Activated CD4-positive, alpha-beta T cell treated with anti-CD3 and anti-CD28 coated beads for 24 hours (primary cell): ENCODE measurements at places on chromosomes 16 and 17.
A peak's percentile ranks its signal among the peaks of the same experiment; 100 is the strongest.

DNA sequence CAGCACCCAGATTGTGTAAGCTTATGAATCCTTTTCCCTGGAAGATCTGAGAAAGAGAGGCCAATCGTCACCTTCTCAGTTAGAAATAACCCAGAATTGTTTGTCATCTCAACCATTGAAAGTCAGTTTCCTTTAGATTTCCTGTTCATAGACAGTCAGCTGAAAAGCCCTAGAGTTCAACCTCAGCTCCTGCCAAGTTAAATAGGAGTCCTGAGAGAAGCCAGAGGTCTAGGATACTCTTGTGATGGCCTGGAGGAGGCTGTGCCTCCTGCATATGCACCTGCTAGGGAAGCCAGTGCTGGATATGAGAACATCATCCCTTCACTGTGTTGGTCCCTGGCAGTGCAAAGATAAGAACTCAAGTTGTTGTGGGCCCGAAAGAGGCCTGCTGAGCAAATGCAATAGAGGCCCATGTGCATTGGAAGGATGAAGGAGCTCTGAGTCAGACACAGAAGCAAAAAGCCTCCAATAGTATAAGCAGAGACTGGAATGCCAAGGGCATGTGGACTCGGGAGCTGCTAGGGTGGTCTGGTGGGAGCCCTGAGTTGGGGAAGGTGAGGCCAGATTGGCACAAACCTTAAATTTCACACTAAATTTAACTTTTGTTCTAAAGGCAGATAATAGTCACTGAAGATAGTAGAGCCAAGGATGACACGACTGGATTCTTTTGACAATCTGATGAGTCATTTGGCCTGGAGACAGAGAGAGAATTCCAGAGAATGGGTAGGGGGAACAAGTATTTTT, 520.9 kb upstream of the CDH5 start:
- no peak for DNase-seq

- DNase-seq = no peak
Measured at GRCh38 chr17:72090108-72090507, 30.7 kb upstream of the SOX9 start.

DNA sequence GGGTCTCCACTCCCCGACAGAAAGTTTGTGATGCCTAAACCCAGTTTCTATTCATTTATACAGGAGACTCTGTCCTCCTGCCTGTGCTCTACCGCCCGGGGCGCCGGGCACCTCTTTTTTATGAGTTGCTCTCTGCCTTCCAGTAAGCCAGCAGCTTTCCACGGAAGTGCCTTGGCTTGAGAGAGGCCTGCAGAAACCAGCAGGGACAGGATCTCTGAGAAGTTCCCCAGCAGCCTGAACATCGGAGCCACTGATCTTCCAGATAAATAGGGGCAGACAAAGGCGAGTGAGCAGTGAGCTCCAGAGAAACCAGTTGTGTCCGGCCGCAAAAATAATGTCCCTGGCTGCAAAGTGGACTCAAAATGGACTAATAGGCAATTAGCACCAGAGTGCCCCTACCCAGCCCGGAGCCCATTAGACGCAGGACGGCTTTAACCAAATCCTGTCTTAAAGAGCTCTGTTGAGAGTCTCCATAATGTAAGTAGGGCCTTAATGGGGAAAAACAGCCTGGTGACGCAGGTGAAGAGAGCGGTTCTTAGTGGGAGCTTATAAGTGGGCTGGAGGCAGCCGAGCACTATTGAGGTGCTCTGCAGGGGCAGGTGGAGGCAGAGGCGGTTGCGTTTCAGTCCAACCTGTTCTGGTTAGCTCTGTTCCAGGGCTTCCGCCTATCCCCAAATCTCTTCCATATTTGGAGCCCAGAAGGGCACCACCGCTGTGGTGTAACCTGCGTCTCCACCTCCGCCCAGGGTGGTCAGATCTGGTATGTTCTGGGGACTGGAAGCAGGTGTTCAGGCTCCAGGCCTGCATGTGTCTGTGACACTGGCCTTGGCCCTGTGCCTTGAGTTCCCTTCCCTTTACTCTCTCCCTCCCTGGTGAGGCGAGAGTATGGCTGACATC, 74.1 kb downstream of the NT5M start:
- DNase-seq = no peak

GRCh38 chr17:50026837-50027171, 29.1 kb upstream of the ITGA3 start:
- DNase-seq = peak; percentile 76

DNA sequence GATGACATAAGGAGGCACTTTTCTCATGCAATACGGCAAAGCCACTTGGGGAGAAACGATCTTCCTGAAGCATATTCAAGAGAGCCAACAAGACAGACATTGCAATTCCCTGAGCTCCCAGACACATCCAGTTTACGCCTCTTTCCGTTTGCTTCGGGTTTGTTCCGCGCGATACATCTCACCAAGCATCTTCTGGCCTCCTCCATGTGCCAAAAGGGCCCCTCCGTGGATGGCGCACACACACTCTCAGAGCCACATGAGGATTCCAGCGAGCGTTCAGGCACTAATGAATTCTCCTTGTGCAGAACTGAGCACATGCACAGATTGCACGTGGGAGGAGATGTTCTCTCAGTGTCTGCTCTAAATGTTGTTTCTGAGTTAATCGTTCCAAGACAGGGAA, 146.7 kb upstream of the SHISA6 start:
- DNase-seq = no peak

DNA sequence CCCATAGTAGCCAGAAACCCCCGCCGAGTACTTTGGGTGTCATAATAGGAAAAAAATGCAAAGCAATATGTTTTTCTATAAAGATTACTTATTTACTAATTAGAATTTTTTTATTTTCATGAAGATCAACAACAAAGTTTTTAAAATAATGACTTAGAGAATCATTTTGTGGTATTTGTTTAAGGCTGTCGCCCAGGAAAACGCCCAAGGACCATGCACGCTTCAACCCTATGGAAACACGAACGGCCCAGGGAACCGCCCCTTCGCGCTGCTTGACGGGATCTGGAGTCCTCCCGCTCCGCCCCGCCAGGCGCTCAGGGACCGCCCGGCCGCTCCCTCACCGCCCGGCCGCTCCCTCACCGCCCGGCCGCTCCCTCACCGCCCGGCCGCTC, 408 bp upstream of the KPNA2 start:
- peak; percentile 88 for DNase-seq

DNA sequence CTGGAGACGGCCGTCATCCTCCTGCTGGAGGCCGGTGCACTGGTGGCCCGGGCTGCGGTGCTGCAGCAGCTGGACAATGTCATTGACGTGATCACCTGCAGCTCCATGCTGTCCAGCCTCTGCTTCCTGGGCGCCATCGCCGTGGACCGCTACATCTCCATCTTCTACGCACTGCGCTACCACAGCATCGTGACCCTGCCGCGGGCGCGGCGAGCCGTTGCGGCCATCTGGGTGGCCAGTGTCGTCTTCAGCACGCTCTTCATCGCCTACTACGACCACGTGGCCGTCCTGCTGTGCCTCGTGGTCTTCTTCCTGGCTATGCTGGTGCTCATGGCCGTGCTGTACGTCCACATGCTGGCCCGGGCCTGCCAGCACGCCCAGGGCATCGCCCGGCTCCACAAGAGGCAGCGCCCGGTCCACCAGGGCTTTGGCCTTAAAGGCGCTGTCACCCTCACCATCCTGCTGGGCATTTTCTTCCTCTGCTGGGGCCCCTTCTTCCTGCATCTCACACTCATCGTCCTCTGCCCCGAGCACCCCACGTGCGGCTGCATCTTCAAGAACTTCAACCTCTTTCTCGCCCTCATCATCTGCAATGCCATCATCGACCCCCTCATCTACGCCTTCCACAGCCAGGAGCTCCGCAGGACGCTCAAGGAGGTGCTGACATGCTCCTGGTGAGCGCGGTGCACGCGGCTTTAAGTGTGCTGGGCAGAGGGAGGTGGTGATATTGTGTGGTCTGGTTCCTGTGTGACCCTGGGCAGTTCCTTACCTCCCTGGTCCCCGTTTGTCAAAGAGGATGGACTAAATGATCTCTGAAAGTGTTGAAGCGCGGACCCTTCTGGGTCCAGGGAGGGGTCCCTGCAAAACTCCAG, 1.1 kb downstream of the MC1R start:
- no peak for DNase-seq

- no peak for DNase-seq
Measured at GRCh38 chr17:60901806-60902205, 224.2 kb downstream of the BCAS3 start.

DNA sequence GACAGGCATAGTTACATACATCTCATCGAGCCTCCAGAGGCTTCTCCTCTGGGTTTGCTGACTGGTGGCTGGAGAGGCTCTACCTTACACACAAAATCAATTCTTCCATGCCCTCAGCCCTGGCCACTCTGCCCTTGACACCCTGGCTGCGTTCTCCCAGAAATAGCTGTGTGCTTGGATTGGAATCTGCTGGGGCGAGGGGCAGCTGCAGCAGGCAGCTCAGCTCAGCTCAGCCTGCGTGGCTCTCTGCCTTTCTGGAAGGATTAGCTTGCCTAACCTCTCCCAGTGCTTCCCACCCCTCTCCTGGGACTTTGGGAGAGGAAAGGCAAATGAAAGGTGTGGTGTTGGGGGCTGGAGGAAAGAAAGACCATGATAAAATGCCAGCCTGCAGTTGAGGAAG, 216.1 kb downstream of the ENGASE start:
- DNase-seq = no peak

DNA sequence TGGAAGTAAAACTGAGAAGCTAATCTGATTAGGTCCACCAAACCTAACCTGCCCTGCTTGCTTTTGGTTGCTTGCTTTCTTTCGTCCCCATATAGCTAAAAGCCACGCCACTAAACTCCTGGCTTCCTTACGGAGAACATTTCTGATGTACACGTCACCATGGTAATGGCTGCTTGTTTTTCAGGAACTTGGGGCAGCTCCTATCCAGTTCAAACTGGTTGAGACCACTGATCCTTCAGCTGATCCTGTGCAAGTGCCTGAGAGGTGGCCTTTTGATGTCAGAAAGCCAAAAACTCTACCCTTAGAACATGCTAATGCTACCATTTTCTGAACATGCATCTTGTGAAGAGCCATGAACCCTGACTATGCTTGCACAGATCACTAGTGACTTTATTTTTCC, 14.4 kb upstream of the DHRS7C start:
- DNase-seq = no peak

DNA sequence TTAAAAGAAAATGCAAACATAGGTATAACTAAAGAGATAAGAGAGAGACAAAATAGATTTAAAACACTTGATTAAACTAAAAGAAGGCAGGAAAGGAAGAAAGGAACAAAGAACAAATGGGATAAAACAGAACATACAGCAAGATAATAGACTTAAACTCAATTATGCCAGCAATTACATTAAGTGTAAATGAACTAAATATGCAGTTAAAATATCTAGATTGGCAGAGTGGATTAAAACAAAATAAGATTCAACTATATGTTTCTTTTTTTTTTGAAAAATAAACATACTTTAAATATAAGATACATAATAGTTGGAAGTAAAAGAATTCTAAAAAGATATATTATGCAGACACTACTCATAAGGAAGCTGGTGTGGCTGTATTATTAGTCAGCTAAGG, 9.7 kb upstream of the CFAP20 start:
- no peak for DNase-seq

GRCh38 chr17:56966338-56966737, 5.5 kb upstream of the COIL start:
- DNase-seq = no peak

DNA sequence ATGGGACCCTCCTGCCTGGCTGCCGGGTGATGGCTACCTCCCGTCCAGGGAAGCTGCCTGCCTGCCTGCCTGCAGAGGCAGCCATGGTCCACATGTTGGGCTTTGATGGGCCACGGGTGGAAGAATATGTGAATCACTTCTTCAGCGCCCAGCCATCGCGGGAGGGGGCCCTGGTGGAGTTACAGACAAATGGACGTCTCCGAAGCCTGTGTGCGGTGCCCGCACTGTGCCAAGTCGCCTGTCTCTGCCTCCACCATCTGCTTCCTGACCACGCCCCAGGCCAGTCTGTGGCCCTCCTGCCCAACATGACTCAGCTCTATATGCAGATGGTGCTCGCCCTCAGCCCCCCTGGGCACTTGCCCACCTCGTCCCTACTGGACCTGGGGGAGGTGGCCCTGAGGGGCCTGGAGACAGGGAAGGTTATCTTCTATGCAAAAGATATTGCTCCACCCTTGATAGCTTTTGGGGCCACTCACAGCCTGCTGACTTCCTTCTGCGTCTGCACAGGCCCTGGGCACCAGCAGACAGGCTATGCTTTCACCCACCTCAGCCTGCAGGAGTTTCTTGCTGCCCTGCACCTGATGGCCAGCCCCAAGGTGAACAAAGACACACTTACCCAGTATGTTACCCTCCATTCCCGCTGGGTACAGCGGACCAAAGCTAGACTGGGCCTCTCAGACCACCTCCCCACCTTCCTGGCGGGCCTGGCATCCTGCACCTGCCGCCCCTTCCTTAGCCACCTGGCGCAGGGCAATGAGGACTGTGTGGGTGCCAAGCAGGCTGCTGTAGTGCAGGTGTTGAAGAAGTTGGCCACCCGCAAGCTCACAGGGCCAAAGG, 36.8 kb downstream of the NLRC5 start:
- DNase-seq = no peak

DNA sequence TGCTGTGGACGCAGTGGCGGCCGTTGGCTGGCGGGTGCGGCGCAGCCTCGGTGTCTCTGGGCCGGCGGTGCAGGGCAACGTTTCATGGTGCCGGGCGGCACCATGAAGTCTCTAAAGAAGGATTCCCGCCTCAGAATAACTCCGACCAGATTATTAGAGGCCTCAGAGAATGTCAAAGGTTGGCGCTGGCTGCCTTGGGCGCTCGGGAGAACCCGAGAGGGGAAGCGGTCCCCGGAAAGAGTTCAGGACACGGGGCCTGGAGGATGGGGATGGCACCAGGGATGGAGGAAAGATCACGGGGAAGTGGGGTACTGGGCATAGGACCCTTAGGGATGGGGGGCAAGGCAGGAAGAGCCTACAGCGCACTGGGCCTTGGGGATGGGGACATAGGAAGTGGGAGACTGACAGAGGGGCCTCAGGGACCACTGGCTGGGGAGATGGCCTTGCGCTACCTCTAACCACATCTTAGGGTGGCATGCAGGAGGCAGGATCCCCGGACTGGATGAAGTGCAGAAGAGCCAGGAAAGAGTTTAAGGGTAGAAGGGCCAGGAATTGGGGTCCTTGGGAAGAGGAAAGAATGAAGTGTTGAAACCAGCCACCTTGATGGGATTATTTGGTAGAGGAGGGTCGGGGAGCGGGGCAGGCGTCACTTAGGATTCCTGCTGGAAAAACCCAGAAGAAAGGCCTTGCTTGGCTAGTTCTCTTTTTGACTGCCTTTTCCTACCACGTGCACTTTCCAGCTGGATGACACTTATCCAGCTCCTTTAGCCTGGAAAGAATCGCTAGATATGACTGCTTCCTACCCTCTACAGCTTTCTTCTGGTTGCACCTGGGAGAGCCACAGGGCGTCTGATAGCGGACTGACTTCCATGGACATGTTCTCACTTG, 578 bp downstream of the MYCBPAP start:
- DNase-seq = no peak

- no peak for DNase-seq
Measured at GRCh38 chr16:30350134-30350871, 4.8 kb downstream of the CD2BP2 start.

- no peak for DNase-seq
Measured at GRCh38 chr17:29787995-29788394, 142.0 kb downstream of the SSH2 start.

GRCh38 chr17:75904749-75905521, at the start of gene MRPL38:
Gene MRPL38 (minus strand): TSS chr17:75904884. CDS start chr17:75904875, 9 bp downstream.
- DNase-seq = peak; percentile 91

- no peak for DNase-seq
Measured at GRCh38 chr16:19688396-19689024, 29.5 kb downstream of the KNOP1 start.

- no peak for DNase-seq
Measured at GRCh38 chr17:72299100-72299499, 178.3 kb downstream of the SOX9 start.
